ENCODE measurements at places on chromosomes 12 and 14. TPM values are rescaled to one million over a fixed set of nuclear protein-coding genes. Genes with fewer than 3 reads are reported as not detected.

DNA sequence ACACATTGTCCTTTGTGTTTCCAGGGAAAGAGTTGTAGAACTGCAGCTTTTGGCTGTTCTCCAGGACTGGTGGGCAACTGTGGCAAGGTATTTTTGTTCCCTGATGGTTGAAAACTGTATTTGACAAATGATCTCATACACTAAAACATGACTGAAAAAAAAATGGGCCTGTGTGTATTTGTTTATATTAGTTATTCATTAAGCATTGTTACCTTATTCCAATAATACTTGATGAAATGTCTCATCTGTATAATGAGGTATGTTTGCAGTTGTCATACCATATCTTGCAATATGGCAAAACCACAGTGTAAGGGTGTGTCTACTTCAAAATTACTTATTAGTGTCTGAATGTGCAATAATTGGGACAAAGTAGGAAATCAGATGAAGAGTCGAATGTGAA is 479.4 kb upstream of the NOVA1 start:
- no peak for DNase-seq

- no peak for DNase-seq
These were observed 12.6 kb upstream of the TDRD9 start for GRCh38 chr14:103915616-103916015.

- no peak for DNase-seq
These were observed 95.5 kb upstream of the PDE3A start for GRCh38 chr12:20272801-20273200.

DNA sequence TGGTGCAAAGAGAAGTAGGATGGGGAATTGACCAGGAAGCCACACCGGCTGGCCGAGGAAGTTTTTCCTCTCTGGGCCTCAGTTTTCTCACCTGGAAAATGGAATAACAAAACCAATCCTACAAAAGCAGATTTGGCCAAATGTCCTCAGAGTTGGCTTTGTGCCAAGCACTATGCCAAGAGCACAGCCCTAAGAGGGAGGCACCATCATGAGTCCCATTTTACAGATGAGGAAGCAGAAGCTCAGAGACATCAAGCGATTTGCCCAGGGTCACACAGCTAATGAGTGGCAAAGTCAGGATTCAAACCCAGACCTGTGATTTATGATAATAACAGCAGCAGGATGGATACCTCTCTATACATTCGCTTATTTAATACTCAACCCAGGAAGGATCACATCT is 27.3 kb downstream of the RASAL1 start:
- DNase-seq = no peak

DNA sequence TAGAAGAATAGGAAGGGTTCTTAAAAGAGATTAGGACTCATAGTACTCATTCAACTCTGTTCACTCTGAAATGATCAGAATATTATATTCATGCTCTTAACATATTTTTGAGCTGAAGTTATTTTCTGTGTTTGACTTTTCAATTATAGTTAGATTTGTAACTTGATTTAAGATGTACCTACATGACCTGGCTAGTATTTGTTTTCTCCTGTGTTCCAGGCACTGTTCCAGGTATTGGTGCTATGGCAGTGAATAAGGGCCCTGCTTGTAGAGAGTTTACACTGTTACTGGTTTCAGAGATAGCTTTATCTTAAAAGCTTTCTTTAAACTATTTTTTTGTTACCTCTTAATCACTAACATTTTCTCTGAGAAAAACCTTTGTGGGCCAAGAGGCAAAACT is 19.1 kb upstream of the SLC17A8 start:
- no peak for DNase-seq

GRCh38 chr12:8996682-8997405 is 7.5 kb downstream of the KLRG1 start:
- DNase-seq = no peak

- DNase-seq = no peak
These were observed 1.1 kb upstream of the ITGA7 start for GRCh38 chr12:55708695-55709233.

GRCh38 chr14:58884442-58884841 is 246.7 kb downstream of the DACT1 start:
- DNase-seq = no peak

Gene ZC2HC1C
- 5.2 TPM for total RNA-seq

Gene DCN
- 1.9 TPM for total RNA-seq

Gene IL26
- not detected for total RNA-seq

Gene GLI1
- total RNA-seq = 6.5 TPM

Measured in Panc1 (cell line).